ENCODE measurements at places on chromosomes 1 and 21.
A peak's percentile ranks its signal among the peaks of the same experiment; 100 is the strongest.

- DNase-seq, result peak; percentile 83
These were observed 20.2 kb downstream of the NUAK2 start for GRCh38 chr1:205301205-205301821.

DNA sequence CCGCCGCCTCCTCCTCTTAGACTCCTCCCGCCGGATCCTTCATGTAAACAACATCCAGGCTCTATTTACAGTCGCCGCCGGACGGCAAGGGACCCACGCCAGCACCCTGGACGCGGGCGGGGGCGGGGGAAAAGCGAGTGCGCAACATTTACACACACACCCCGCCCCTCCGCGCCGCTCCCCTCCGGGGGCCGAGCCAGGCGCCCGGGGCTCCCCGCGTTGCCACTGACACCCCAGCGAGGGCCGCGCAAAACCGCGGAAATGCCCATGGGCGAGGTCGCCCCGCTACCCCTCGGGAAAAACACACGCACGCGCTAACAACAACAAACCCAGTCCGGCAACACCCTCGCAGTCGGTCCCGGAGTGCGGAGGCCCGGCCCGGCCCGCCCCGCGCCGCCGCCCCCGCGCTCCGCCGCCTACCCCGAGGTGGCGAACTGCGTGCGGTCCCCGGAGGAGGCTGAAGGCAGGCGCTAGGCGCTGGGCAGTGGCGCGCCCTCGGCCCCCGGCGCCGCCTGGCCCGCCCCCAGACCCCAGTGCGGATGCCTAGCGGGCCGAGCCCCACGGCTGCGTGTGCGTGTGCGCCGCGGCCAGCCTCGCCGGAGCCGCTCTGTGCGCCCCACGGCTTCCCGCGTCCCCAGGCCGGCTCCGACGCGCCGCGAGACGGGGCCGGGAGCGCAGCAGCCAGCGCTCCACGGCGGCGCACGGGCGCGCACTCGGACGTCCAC, 81.1 kb upstream of the AK4 start:
- DNase-seq, result no peak

GRCh38 chr1:171740987-171741871, 636 bp downstream of the VAMP4 start:
- peak; percentile 29 for DNase-seq

GRCh38 chr1:113904293-113904673, 316 bp downstream of the AP4B1 start:
- DNase-seq, result no peak

DNA sequence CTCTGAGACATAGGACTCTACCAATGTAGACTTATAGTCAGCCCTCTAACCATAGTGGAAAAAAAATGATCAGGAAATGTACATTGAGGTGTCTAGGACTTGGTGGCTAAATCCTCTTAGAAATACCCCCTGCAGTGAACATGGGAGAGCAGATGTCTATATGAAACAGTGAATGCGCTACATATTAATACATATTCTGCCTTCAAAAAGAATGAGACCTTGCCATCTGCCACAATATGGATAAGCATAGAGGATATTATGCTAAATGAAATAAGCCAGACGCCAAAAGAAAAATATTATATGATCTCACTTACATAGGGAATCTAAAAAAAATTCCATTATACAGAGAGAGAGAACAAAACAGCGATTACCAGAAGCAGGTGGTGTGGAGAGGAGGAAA, 66.6 kb upstream of the HAO2 start:
- DNase-seq, result no peak

- DNase-seq, result no peak
These were observed 6.0 kb downstream of the FCRLB start for GRCh38 chr1:161727256-161727924.

- no peak for DNase-seq
These were observed 415.7 kb upstream of the DAB1 start for GRCh38 chr1:57839526-57839925.

GRCh38 chr1:179095924-179096323, 14.1 kb downstream of the TOR3A start:
- DNase-seq, result no peak

GRCh38 chr1:167161242-167161641, 59.4 kb upstream of the POU2F1 start:
- DNase-seq, result peak; percentile 93

- DNase-seq, result no peak
These were observed 41.5 kb downstream of the SLC2A1 start for GRCh38 chr1:42917241-42917495.

DNA sequence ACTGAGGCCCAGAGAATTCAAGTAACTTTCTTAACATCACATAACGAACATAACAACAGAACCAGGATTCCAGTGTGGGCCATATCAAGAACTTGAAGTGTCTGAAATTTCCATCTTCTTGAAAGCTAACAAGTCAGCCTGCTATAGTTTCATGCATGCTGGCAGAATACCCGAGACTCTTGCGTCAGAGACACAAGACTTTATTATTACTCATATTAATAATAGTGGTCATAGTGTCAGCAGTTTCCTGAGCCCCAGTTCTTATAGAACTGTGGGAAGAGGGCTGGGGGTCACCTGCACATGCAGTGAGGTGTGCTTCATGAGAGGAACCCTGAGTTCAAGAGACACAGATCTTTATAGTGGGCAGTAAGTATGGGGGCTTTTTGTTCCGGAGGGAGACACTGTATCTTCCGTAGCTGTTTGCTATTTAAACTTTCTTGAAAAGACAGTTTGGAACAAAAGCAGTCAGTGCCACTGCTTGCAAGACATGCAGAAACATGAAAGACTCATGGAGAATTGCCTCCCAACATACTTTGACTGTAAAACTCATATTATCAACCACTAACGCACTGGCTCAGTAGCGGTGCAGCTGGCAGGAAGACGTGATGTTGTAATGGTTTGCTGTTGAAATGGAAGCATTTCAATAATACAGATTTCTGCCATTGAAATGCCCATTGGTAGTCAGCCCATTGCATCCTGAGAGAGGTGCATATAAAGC, 339.2 kb downstream of the ADGRL2 start:
- peak; percentile 91 for DNase-seq

DNA sequence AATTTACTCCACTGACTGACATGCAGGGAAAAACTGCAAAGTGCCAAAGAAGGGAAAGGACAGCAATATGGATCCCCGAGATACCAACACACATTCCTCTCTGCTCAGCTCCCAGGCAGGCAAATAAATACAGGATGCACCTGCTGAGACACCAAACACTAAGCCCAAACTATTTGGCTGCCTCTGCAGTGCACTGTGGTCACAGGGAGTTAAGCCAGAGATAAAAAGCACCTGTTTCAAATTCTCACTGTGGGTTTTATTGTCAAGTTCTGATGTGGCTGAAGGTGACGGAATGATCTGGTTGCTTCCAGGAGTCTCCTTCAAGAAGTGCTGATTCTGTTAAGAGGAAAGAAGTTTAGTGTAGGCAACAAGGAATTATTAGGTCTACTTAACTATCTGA, 17.7 kb downstream of the TEX38 start:
- DNase-seq, result no peak

DNA sequence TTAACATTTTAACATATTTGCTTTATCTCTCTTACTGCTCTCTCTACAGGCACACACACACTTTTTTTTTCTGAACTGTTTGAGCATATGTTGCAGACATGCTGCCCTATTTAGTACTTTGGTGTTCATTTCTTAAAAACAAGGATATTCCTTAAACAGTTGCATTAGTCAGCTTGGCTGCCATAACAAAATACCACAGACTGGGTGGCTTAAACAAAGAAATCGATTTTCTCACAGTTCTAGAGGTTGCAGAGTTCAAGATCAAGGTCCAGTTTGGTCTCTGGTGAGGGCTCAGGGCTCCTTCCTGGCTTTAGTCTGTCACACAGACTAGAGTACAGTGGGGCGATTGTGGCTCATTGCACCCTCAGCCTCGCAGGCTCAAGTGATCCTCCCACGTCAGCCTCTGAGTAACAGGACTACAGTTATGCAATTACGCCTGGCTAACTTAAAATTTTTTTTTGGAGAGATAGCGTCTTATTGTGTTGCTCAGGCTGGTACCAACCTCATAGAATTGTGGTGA, 46.7 kb downstream of the RPRD2 start:
- DNase-seq, result no peak

- peak; percentile 40 for DNase-seq
These were observed 17.7 kb downstream of the CBR1 start for GRCh38 chr21:36087362-36088138.

DNA sequence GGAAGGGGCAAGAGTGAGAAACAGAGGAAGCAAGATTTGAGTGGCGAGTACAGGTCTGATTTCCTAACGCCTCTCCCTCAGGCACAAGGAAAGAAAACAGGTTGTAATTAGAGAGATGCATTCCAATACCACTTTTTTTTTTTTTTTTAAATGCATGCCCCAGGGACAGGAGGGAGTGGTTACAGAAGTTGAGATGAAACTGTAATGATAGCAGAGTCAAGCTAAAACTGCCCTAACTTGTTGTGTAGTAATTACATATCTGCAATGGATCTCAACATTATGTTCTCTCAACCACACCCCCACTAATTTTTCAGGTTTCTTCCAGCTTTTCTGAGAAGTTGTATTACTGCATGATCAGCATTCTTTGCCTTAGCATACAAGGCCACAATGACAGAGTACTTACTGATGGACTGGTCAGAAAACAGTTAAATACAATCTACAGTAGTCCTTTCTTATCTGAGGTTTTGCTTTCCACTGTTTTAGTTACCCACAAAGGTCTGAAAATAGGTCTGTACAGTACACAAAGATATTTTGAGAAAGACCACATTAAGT, 5.5 kb downstream of the ETV3 start:
- peak; percentile 93 for DNase-seq

- no peak for DNase-seq
These were observed 58.0 kb downstream of the NKAIN1 start for GRCh38 chr1:31181515-31182343.

DNA sequence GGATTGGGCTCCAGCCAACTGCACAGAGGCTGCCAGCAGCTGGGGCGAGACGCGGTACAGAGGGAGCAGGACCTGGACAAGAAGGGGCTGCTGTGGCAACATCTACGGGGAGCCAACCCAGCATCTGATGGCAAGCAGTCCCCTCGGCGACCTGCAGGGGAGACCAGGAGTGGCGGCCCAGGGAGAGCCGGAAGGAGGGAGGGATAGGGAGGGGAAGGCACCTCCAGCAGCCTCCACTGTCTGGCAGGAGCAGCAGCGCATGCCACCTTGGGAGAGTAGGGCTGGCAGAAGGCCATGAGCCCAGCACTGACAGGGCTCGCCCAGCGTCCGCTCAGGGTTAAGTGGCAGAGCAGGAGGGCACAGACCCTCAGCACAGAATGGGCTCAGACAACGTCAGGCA, 17.3 kb downstream of the CHD5 start:
- no peak for DNase-seq

DNA sequence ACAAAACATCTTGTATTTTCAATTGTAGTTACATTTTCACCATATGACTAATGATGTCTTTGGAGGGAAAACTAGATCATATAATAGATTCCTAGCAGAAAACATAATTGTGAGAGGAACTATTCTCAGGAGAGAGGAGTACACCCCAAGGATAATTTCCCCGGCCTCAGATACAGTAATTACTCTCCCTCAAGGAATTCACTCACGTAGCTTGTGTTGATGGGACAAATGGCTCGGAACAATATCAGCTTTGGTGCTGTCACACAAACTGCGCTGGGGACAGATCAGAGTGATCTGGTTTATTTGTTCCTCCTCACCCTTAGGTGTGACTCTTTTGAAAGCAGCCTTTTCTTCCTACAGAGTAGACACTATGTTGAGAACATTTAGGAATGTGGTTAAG, 11.2 kb downstream of the ABCG1 start:
- DNase-seq, result no peak

DNA sequence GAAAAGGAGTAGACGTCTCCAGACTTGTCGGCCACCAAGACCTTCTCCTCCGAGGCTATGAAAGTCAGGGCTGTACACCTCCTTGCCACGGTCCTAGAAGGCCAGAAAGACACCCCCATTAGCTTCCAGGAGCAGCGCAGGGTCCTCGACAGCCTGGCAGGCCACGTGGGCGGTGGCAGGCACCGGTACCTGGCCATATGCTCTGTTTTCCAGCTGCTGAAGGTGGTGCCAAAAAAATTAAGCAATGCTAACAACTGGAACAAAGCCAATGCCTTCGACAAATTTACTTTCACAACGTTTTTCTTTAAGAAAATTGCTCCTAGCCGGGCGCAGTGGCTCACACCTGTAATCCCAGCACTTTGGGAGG, 15.9 kb downstream of the WDR4 start:
- DNase-seq, result no peak

GRCh38 chr1:185500001-185500626, 183.1 kb upstream of the IVNS1ABP start:
- peak; percentile 74 for DNase-seq

DNA sequence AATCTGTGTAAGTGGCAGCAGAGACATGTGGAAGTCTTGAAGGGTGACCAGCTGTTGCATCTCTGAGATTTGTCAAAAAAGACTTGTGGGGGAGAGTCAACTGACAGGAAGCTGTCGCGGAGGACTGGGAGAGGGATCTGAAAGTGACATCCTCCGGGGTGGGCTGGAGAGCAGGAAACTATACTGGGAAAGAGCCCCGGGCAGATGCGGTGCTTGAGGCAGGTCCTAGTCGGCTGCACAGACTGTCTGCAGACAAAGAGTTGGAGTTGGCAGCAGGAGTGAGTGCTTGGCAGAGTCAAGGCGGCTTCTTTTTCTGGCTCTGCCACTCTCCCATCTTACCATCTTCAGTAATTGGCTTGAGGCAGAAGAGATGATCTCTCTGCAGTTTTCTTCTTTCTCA, 294.0 kb upstream of the C1orf87 start:
- DNase-seq, result no peak

GRCh38 chr21:41632748-41633475, 125.0 kb upstream of the TMPRSS2 start:
- DNase-seq, result no peak

DNA sequence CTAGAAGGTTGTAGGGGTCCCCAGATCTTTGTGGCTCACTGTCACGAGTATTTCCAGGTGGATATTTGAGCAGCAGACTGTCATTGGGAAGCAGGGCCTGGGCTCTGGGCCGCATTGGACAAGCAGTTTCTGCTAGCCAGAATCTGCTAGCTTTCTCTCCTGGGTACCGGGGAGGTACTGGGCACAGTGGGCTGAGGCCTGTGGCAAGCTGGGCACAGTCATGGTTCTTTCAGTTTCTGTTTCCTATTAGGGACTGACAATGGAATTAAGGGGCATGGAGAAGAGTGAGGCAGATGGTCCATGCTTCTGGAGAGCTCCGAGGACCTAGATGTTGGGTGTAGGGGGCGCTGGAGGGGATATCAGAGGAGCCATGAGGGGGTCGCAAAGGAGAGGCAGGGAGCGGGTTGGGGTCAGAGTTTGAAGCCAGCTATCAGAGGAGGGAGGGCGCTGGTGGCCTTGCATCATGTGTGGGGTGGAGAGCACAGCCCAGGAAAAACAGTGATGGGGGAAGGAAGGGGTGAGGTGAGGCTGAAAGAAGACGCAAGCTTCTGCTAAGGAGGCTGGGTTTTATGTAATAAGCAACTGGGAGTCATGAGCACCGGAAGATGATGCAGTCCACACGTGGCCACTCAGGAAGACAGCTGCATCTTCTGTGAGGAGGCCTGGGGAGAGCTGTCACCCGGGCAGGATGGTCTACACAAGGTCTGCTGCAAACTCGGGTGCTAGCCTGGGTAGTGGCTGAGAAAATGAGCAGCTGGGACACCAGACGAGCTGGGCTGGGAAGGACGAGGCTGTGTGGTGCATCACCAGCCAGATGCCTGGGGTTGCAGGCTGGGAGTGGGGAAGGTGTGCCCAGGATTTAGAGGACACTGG, 72.7 kb downstream of the IER5 start:
- no peak for DNase-seq

GRCh38 chr1:26237230-26237966, 3.4 kb downstream of the CEP85 start:
- peak; percentile 38 for DNase-seq

- DNase-seq, result peak; percentile 61
These were observed 181.1 kb upstream of the APP start for GRCh38 chr21:26351661-26352060.
